Tongue (tissue), 3 donors: ENCODE measurements at places on chromosomes 16 and 17. TPM values are rescaled to one million over a fixed set of nuclear protein-coding genes. Genes with fewer than 3 reads are reported as not detected.
A peak's percentile ranks its signal among the peaks of the same experiment; 100 is the strongest.

DNA sequence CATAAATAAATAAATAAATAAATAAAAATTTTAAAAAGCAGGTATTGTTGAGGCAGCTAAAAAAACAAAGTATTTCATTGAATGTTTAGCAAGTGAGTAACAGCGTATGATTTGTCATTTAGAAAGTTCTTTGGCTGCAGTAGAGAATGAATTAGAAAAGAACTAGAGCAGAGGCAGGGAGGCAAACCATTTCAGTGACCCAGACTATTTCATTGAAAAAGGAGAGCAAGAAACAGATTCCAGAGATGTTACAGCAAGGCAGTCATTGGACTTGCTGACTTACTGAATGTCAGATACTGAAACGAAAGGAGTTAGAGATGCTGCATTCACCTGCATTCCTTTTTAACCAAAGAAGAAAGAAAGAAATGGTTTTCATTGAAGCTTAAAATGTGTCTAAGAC is 105.5 kb upstream of the HLF start:
- DNase-seq: no peak

- DNase-seq: no peak
Observed at GRCh38 chr16:890217-890616, 80.6 kb downstream of the LMF1 start.

DNA sequence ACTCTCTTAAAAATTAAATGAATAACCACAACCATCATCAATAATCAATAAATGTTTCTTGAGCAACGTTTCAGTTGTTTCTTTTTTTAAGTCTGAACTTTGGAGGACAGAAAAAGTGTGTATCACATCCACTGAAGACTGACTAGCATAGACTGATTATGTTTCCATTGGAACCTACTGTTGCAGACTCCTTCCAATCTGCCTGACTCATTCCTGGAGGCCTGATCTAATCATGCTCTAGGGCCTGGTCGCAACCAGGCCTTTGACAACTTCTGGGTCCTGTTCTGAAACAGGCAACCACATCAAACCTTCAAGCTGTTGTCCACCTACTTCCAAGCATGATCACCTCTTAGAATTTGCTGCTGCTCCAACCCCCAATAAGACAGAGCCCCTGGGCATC is 109.2 kb upstream of the NUDT7 start:
- DNase-seq: no peak

DNA sequence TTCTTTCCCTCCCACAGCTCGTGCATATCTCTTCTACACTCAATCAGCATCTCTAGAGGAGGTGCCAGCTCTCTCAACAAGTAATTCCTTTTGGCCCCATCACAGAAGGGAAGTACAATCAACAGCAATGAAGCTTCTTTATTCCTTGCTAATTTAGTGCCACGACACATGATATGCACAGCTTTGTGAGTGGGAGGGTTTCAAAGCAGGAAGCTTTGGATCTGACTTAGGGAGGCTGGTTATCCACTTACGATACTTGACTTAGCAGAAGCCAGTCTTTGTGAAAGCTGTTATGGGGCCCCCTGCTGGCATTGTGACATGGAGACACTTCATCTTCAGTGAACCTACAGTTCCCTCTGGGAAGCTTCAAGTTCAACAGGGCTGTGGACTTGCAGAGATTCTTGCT is 81.0 kb downstream of the TMEM100 start:
- peak; percentile 84 for DNase-seq

GRCh38 chr17:29062215-29062614 is 19.3 kb downstream of the PIPOX start:
- no peak for DNase-seq

CD300LB gene
- total RNA-seq: 0.31 TPM

CDYL2 gene
- total RNA-seq: 2.4 TPM

KRT40 gene
- 7.7 TPM for total RNA-seq

DNA sequence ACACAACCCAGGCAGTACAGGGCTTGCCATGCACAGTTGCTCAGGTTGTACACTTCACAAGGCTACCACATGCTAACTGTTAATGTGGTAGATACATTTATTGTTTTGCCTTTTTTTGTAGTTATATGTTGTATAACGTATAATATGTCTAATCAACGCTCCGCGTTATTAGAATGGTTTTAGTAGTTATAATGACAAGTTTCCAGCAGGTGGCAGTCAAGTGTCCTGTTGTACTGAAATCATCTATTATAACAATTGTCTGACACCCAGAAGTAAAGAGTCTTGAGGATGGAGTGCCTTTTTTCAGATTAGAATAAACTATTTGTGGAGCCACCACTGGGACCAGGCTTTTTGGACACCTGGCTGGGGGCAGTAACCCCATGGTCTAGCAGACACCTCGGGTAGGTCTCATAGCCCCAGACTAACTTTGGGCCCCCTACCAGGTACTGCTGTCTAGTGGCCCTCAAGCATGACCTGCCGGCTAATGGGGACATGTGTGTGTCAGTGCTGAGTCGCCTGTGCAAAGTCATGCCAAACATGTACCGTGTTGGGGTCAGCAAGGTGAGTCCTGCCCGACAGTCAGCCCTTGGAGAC is 32.8 kb downstream of the MYO15A start:
- DNase-seq: peak; percentile 84

CSH1 gene
- not detected for total RNA-seq

DNA sequence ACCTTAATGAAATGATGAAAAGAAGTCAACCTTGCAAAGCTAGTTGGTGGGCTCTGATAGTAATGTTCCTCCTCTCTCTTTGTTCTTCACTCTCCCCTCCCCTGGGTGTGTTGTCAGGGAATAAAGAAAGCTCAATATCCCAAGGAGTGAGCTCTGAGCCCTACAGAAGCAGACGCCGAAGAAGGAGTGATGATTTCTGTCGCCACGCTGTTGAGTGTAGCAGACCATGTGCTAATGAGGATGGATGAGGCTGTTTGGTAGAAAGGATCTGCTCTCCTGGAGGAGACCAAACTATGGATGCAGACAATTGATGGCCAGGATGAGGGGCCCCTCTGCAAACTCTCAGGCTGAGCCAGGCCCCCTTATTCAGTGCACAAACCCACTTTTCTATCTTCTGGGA is 140.0 kb upstream of the DNAH9 start:
- DNase-seq: no peak

RDM1 gene
- total RNA-seq: 1.6 TPM

TNK1 gene
- 2.1 TPM for total RNA-seq
